ENCODE measurements at places on chromosomes 11 and 22.

DNA sequence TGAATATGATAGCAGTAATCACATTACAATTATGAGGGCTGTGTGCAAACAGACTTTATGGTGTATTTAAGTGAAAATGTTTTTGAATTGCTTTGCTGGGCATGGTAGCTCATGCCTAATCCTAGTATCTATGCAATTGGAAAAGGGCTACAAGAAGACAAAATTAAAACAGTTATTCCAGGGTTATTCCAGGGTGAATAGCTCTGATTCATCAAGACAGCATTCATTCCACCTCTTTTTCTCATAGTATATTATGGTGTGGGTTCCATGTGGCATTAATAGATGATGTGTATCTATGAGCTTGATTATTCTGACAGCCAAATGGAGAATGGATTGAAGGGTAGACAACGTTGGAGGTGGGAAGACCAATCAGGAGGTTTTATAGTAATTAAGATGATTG, 12.1 kb upstream of the SIDT2 start:
- no peak for DNase-seq

DNA sequence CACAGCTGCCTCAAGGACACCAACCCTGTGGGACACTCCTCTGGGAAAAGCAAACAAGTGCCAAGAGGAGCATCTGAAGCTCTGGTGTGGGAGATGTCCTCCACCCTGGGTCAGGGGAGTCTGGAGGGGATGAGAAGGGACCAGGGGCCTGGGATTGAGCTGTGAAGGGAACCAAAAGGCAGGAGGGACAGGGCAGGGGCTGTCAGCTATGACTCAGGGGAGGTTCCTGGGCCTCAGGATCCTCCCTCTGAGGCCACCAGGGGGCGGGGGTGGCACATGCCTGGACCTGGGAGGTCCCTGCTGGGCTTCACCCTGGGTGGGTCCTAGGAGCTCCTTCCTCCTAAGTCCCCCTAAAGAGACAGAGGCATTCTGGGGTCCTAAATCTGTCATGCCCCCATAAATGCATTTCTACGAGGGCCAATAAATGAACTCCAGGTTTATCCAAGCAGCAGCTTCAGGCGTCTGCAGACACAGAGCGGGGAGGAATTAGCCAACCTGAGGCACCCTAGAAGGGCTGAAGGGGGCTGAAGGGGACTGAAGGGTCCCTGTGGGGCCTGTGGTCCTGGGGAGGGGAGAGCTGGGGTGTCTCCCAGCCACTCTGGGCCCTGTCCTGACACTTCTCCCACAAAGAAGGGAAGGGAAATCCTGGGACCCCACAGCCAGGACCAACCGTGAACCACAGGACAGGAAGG, 31.9 kb upstream of the IGLL5 start:
- DNase-seq = no peak

DNA sequence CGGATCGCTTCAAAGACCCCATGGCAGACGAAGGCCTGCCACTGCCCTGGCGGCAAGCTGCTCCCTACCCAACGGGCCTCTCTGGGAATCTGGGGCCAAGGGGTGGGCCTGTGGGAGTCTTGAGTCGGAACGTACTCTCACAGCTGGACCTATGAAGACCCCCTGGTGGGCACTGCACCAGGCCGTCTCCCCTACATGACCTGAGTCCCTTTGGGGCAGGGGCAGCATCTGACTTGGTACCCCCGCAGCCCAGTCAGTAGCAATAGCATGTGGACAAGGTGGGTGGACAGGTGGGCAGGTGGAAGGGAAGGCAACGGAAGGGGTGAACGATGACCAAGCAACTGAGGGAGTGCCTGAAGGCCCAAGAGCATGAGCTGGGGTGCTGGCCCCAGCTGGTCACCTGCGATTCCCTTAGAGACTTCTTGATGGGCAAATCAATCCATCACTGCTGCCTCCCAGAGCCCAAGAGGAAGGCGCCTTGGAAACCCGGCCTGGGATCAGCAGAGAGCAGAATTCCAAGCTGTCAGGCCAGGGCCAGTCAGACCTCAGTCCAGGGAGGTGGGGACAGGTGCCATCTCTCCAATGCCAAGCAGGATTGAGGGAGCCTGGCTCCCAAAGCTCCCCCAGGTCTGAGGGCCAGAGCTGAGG, 35.3 kb downstream of the ARAP1 start:
- no peak for DNase-seq

DNA sequence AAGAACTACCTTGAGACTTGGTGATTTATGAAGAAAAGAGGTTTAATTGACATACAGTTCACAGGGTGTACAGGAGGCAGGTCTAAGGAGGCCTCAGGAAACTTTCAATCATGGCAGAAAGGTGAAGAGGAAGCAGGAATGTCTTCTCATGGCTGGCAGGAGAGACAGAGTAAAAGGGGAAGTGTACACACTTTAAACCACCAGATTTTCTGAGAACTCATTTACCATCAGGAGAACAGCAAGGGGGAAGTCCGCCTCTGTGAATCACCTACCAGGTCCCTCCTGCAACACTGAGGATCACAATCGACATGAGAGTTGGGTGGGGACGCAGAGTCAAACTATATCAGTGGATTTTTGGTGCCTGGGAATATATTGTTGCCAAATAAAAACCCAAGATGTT, 40.3 kb upstream of the OR5D13 start:
- no peak for DNase-seq

DNA sequence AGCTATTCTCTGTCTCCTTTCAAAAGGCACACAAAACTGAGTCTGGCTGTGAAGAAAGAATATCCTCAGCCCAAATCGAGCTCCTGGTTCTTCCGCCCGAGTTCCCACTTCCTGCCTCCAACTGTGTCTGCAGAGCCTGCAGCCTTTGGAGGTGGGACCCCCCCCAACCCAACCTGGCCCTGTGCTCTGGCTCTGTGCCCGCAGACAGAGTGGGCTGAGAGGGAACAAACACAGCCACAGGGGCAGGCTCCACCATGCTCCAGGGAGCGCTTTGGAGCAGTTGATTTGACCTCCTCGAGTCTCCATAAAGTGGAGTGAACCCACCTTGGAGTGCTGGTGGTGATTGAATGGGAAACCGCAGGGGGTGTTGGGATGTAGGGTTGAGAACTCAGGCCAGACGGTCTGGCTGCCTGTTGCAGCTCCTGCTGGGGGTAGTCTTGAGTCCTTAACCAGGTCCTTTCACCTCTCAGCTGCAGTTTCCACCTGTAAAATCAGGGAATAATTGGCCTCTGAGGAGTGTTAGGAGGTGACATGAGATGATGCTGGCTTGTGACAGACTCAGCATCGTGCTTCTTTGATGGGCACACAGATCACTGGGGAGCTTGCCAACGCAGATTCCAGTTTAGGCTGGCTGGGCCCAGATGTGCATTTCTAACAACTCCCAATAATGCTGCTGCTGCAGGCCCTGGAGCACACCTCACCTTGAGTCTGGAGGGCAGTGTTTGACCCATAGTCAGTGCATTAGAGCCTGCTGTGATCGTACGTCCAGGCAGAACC, 11.4 kb downstream of the DAGLA start:
- DNase-seq = no peak

GRCh38 chr22:36823186-36823839, 6.5 kb upstream of the PVALB start:
- DNase-seq = no peak

GRCh38 chr11:71078482-71078881, 173.9 kb downstream of the SHANK2 start:
- DNase-seq = no peak

DNA sequence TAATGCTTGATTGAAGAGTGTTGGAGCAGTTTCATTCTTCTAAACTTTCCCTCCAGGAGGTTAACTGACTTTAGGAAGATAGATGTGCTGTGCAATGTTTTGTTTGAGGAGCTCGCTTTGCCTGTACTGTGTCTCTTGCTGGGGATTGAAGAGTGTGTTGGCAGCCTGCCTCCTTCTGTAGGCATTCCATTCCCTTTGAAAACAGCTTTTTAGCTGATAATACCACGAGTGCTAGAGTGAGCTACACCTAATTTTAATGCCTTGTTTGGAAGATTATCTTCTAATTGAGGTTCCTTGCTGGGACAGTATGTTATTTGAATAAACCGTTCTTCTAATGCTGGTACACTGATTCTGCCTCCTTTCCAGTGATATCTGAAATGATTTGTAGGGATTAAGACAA, 7.2 kb downstream of the DDX10 start:
- no peak for DNase-seq

GRCh38 chr11:12754582-12755234, 80.5 kb downstream of the TEAD1 start:
- DNase-seq = no peak

GRCh38 chr11:48193876-48194275, 22.7 kb upstream of the OR4B1 start:
- no peak for DNase-seq

- no peak for DNase-seq
Observed at GRCh38 chr11:66150725-66151124, 80.7 kb downstream of the PACS1 start.

DNA sequence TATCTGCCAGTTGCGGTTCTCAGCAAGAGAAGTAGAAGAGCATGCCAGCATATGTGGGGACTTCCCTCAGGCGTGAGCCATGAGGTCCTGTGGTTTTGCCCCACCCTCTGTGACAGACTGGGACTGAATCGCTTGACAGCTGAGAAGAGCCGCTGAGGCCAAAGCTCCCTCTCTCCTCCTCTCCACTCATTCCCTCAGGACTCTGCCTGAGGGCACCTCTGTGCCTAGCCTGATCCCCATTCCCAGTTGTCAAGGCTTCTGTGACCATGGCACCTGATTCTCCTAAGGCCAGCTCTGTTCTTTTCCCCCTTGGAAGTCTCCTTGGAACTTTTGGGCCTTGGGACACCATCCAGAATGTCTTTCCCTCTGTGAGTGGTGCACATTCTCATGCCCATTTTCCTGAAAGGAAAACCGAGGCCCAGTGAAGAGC, 27.0 kb downstream of the ART5 start:
- DNase-seq = no peak

DNA sequence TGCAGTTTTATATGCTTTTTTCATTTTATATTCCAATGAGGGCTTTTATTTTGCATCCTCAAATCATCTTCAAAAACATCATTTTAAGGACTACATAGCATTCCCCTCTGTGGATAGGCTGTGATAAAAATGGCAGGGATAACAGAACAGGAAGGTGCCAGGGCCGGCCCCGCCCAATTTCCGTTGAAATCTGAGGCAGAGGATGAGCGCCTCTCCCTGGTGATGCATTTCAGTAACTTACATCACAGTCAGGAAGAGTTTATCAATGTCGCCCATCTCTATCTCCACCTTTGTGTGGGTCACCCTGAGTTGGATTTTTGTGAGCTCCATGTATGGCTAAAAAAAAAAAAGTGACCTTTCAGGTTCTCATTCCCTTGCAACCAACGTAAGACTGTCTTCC, 201.6 kb downstream of the DSCAML1 start:
- no peak for DNase-seq

DNA sequence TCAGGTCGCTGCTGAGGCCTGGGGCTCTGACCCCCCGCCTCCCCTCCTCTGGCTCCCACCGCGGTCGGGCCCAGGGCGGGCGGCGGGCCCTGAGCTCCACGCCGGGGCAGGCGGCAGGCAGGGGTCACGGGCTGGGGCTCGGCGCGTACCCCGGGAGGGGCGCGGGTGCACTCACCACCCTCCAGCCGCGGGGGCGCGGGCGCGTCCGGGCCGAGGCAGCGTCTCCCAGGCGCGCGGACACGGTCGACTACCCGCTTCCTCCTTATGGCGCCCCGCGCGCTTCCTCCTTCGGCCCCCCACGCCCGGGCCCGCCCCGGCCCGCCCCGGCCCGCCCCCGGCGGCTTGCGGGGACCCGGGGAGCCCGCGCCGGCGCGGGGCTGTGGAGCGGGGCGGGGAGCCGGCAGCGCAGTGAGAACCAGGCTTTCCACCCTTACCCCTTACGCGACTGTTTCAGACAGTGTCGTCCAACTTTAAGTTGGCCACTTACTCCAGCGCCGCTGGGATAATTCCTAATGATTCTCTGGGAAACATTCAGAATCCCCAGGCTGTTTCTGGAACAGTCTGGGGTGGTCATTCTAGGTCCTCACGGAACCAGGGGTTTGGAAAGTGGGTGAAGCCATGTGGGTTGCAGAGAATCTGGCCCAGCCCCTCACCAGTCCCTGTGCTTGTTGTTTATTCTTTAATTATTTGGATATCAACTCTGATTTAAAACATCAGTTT, at the start of gene BID:
TSS of gene BID (minus strand) at position 264 of the 720 bp plus-strand sequence. CDS start 24,353 bp downstream, outside the sequence.
- no peak for DNase-seq

- no peak for DNase-seq
Observed at GRCh38 chr11:69013009-69013951, at the start of gene MRGPRF. Gene MRGPRF (minus strand): TSS chr11:69013246. CDS start chr11:69009901, 3,345 bp downstream.

- no peak for DNase-seq
Observed at GRCh38 chr11:45936511-45937054, 14.1 kb downstream of the LARGE2 start.

DNA sequence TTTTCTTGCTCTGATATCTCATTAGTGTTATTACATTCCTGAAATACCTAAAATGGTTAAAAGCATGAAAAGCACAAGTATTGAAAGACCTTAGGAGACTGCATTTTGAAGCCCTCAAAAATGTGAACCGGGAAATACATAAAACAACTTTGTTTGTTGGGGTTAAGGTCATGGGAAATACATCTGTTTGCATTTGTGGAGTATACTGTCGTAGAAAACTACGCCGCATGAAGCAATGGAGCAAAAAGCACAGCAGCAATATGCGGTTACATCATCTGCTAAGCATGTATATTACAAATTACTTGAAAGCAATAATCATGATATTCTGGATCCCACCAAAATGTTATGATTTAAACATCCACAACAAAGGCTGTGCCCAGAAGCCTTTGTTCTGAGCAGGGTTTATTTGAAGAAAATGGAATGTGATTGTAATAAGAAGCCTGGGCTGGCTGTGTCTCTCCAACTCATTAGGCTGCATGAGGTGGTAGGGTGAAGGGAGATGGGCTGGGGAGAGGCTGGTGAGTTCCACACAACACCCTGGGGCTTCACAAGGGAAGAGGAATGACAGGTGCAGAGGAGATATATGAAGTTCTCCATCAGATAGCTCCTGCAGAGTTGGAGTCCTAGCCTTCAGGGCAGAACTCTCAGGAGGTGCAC, 64.7 kb upstream of the LIN7C start:
- no peak for DNase-seq

DNA sequence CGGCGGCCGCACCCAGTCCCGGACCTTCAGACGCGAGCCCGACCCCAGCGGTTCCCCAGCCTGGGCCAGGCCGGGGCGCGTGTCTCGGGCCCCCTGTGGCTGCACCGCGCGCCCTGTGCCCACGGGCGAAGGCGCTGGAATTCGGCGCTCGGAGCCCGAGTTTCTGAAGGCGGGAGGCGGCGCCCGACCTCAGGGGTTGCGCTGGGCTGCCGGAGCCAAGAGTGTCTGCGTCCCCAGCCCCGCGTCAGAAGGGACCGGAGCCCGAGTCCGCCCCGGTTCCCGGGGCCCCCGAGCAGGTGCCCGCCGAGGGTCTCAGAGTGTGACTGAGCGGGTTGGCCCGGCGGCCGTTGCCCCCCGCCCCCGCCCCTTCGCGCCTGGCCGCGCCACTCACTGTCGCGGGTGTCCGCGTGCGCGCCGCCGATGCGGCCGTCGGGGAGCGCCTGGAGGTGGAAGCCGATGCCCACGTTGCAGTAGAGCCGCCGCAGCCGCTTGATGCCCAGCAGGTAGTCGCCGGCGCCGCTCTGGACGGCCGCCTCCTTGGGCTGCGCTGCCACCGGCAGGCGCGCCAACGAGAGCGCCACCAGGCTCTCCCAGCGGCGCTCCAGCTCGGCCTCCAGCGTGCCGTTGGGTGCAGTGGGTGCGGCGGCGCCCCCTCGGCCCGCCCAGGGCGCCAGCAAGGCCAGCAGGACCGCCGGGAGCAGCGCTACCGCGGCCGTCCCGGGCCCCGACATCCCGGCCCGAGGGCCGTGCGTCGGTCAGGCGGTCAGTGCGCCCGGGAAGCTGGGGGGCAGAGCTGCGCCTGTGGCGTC, 583 bp downstream of the FGF4 start:
- DNase-seq = no peak
